ENCODE measurements at places on chromosomes 13 and 19.

DNA sequence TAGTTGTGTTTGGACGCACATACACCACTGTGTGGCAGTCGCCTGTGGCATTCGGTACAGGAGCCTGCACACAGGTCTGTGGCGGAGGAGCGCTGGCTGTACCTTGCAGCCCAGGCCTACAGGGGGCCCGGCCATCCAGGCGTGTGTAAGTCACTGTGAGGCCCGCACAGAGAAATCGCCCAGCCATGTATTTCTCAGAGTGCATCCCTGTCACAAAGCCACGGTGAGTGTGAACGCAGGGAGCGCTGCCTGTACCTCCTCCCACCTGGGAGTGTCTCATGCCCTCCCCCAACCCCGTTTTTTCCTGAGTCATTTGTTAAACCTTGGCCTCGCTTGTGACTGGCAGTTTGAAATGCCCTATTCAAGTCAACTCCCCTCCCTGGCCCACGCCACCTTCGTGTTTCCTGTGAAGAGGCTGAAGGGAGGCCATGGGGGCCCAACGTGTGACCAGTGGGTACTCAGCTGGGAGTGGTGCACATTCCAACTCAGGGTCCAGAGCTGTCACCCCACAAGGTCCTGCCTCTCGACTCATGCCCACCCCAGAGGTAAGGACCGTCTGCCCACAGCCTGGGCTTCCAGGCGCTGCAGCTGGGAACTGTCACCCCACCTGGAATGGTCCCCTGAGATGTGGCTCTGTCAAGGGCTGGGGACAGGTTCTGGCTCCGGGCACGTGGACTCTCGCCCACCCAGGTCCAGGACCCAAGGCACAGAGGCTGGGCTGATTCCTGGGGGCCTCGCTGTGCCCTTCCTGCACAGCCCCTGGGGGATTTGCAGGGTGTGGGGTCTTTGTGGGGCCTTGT, 11.6 kb upstream of the RASA3 start:
- DNase-seq = no peak

DNA sequence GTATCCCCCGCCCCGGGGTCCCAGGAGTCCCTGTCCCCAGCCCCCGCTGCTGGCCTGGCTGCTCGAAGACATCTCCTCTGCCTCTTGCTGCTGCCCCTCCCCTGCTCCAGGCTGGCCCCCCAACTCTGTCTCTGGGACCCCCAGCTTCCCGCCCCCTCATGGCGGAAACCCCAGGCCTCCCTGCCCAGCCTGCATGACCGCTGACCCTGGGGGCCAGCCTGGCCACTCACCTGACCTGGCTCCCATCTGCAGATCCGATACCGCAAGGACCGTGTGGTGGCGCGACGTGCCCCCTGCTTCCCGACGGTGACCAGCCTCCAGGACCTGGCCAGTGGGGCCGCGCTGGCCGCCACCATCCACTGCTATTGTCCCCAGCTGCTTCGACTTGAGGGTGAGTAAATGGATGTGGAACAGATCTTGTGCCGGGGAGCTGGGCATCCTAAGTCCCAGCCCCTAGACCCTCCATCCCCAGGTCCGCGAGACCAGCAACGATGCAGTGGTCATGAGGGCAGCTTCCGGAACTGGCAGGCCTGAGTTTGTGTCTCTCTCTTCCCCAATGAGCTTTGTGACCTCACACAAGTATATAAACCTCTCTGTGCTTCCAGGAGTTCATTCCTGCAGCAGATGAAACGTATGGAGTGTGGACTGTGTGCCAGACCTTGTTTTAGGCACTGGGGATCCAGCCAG, 12.4 kb downstream of the CAMSAP3 start:
- no peak for DNase-seq

DNA sequence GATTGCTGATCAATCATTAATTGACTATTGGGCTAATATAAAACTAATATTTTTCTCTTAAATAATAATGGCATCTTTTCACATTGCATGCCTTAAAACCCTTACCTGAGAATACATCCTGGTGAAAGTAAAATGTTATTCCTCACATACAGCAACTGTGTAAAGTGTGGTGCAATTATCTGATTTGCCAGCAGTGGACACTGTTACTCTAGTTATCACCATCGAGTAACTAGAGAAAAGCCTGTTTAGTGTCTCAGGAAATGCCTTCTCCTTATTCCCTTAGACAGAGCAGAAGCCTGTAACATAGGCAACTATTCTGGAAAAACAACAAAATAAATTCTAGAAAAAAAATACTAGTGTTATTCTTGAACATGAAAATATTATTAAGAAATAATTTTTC, 459.8 kb downstream of the FGF14 start:
- DNase-seq = peak; percentile 71

DNA sequence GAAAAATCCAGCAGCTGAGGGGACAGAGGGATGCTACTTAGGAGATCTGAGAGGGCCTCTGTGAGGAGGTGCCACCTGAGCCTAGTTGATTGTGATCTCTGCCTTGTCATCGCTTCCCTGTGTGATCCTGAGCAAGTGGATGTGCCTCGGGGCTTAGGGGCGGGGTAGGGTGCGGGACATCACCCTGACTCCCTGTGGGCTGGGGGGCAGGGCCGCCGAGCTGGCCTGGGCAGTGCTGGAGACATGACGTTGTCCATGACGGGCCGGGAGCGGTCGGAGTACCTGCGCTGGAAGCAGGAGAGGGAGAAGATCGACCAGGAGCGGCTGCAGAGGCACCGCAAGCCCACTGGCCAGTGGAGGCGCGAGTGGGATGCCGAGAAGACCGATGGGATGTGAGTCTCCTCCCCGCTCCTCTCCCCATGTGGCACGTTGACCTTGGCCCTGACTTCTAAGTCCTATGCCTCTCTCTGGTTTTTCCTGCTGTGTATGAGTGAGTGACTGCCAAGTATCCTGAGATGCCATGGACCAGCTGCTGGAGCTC, 8.2 kb upstream of the INAFM1 start:
- DNase-seq = no peak

DNA sequence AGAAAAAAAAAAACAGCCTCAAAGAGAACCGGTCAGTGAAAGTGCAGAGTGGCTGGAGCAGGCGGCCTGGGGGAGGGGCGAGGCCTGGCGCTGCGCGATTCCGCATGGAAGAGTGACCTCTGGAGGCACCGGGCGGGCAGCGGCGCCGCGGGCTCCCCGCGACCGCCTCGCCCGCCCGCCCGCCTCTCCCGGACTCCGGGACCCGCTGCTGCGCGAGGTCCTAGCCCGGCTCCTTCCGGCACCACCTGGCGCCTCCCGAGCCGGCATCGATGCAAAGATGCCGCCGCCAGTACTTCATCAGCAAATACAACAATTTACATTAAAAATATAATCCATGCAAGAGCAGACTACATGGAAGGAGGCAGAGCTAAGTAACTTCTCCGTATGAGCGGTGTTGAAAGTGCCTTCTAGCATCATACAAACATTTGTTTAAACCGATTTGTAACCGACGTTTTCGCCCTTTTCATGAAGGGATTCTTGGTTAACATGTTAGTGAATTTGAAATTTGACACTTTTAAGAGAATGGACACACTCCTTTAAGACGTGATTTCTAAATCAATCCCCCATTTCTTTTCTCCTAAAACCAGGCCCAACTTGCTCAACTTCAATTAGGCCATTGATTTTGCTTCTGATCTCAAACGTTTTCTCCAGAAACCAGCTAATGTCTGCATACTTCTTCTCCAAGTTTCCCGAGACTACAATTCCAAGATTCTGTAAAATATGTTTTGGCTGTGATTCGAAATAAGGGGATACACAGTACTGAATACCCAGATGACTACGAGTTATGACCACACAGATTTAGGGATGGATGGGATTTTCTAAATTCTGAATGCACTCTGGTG, 2.1 kb downstream of the EFNB2 start:
- peak; percentile 90 for DNase-seq

- peak; percentile 28 for DNase-seq
Observed at GRCh38 chr13:111005808-111006505, 91.1 kb upstream of the ANKRD10 start.

DNA sequence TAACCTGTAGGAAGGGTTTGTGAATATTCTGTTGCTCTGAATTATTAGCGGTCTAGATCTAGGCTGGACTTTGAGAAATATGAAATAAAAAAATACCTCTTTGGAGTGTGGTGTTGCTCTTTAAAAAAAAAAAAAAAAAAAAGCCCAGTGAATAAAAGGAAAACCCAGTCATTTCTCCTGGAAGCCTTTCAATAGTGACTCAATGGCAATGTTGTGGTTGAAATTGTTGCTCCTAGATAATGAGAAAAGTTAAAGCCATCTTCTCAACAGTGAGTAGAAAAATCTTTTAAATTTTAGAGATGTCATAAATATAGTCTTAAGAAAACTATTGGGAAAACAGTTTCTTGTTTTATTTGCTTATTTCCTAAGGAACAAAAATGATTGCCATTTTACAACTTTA, 135.3 kb downstream of the RFC3 start:
- no peak for DNase-seq

DNA sequence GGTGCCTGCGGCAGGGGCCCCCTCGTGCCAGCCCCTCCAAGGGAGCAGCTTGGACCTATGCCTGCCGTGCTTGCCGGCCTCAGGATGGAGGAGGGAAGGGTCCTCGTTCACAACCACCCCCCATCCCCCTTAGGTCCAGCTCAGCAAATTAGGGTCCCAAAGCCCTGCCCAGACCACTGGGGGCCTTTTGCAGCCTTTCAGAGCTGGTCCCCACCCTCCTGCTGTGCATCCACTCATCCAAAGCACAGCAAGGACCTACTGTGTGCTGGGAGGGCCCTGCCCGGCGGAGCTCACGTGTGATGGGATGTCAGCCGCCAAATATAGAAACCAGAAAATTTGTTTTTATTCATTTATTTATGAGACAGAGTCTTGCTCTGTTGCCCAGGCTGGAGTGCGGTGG, 16.5 kb upstream of the SLC7A10 start:
- DNase-seq = no peak

GRCh38 chr19:7596211-7596937, 711 bp downstream of the CAMSAP3 start:
- no peak for DNase-seq

DNA sequence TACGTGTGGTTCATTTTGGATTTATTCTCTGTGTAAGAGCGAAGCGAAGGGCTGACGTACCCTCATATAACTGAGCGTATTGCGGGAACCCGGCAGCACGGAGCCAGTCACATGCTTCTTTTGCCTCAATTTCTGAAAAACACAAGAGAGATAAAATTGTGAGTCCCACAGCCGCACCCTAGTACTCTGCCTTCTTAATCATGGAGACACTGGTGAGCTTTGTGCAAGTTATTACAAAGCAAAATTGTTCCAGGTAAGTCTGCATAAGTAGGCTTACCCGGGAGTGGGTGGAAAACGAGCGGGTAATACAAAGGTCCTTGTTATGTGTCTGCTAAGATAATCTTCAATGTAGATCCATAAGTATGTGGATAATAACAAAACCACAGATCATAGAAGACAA, 118.1 kb downstream of the STARD13 start:
- no peak for DNase-seq

GRCh38 chr13:27853861-27854260, 61.6 kb downstream of the GSX1 start:
- DNase-seq = no peak

Measured in COR-L47 (cell line).